ENCODE measurements at places on chromosomes 6 and 20. TPM values are rescaled to one million over a fixed set of nuclear protein-coding genes. Genes with fewer than 3 reads are reported as not detected.

CYP24A1 gene
- 3.2 TPM for polyA plus RNA-seq

DNA sequence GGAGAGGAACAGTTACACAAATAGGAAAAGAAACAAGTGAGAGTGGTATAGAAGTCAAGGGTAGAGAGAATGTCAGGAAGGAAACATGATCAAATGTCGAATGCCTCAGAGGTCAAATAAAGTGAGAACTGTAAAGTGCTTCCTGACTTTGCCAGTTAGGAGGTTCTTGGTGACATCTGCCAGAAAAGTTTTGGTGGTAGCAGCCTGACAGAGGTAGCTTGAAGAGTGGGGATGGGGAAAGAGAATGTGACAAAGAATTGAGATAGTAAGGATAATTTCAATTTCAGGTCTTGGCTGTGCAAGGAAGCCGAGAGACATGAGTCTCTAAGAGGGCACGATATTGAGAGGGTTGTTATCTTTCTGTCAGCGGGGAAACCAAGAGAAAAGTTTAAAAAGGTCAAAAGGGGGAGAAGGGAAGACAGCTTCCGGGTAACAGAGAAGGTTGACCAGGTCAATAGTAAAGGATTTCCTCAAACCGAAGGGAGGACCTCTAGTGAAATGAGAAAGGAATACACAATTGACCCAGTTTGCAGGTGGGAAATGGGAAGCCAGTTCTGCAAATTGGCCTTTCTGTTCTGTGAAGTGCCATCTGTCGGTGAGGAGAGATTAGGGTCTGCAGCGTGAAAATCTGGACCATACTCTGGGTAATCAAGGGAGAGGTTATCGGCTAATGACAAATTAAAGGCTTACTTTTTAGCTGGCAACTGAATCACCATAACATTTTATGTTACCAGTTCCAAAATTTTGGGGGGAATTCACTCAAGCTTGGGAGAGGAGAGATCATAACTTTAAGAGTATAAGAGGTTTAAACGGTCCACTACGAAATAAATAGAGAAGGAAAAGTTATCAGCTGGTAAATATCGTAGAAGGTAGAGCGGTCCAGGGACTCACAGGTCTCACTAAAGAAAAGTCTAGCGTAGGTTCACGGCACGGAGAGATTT lies 973 bp upstream of the BRD2 start:
- no peak for DNase-seq

DNA sequence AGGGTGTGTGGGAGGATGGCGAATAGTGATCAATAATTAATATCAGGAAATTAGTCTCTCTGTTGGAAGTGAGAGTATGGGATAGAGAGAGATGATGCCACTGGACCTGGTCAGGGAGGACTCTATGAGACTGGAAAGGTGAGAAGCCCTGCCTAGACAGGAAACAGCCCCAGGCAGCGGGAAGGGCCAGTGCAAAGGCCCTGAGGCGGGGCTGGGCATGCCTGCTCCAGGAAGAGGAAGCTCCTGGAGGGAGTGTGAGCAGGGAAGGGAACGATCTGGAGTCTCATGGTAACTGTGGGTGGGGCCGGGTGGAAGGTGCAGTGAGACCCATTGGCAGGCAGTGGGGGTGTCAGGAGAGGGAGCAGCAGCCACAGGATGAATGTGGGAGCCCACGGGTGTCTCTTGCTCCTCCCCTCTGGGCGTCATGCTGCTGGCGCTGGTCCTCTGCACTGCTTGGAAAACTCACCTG lies 1.8 kb upstream of the CST3 start:
- DNase-seq = no peak

GRCh38 chr6:148611213-148611612 lies 135.6 kb upstream of the UST start:
- DNase-seq = no peak

DNA sequence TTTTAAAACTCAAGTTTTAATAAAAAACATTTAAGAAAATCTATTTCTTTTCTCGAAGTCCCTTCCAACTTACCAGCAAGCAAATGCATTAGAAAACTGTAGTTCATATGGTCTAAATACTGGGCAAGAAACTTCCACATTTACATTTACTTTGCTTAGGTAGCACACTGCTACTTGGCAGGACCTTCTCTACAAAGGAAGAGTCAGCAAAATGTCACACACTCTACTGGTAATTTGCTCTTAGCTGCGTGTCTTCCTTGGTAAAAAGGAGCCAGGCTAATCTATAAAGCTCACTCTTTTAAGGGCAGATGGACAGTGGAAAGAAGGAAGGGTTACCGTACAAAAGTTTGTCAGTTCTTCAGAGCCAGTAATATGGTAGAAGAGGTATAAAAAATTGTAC lies 45.7 kb downstream of the MAP3K7 start:
- no peak for DNase-seq

DNA sequence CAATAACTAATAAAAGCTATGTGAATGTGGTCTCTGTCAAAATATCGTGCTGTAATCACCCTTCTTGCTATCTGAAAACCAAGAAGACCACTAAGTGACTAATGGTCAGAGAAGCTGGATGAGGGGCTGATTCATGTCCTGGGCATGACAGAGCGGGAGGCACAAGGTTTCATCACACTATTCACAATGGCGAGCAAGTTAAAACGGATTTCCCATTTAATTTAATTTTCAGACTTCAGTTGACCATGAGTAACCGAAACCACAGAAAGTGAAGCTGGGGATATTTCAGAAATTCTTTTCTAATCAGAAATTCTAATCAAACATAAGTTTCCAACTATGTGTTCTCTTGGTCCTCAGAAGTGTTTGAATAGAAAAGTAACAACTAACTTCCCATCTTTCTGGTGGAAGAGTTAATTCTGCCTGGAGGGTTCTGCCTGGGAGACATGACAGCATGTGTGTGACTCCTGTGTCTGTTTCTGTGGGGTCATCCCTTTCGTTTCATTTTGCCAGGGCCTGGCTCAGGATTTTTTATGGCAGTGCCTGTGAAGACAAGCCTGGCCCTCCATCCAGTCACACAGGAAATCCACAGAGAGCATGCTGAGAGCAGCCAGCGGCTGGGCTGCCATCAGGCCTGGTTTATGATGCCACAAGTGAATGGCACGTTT lies 98.9 kb downstream of the FAM120B start:
- no peak for DNase-seq

DNA sequence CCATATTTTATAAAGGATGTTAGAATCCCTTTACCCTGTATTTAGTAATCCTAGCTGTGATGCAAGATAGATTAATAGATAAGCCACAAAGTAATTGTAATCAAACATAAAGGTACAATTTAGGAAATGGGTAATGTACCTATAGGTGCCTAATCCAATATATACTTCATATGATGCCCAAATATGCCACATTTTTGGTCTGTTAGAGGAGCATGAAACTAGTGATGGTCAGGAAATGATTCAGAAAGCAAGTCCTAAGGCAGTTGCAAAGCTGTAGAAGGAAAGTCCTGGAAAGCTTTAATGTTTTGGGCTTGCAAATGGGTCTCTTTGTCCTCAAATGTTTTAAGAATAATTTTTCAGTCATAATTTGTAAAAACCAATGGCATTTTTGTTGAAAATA lies 76.6 kb upstream of the PTPRK start:
- no peak for DNase-seq

GRCh38 chr6:151101816-151102694 lies 137.7 kb upstream of the AKAP12 start:
- no peak for DNase-seq

DNA sequence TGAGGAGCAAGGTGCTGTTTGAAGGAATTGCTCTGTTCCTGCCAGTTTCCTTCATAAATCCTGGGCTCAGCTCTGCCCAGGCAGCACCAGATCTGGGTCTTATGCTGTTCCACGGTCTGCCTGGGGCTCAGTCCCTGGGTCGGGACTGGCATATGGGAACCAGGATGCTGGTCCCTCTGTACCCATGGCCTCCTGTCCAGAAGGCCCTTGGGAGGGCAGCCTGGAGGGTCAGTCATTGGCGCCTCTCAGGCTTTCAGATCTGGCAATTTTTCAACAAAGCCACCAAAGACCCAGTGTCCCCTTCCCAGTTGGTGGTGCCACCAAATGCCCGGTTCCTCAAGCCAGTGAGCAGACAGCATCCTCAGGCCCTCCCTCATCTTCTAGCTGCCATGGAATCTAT lies 232.7 kb upstream of the SULF2 start:
- no peak for DNase-seq
